ENCODE measurements at places on chromosomes 12 and 14.
A peak's percentile ranks its signal among the peaks of the same experiment; 100 is the strongest.

DNA sequence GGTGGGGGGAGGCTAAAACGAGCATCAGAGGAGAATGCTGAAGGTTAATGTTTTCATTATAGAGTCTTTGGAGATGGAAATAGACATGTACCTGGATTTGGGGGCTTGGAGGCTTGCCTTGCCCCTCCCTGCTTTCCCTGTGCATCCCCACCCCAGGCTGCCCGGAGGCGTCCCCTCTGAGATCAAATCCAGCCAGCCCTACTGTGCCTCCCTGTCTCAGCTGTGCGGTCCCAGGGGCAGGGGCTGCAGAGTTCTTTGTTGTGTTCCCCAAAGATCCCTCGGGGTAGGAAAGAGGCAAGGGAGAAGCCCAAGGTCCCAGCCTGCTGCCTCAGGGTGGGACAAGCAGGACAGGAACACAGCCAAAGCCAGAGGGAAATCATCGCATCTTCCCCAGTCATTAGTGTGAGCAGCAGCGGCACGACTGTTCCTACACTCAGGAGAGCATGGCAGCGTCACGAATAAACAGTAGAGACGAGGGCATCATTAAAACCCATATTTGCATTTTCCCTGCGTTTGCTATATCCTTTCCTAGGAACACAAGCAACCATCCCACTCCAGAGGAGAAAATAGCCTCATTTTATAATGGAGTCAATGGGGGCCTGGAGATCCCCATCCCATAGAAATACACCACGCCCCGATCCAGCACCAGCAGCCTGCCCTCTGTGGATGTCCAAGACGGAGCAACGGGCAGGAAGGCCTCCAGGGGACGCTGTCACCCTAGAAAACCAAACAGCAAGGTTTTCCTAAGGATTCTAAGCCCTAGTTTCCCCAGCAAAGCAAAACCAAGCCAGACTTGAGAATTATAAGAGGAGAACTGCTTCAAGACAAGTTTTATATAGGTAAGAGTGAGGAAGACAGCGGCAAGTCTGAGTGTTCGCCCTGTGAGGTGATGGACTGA, 32.4 kb downstream of the ANO2 start:
- DNase-seq: no peak

DNA sequence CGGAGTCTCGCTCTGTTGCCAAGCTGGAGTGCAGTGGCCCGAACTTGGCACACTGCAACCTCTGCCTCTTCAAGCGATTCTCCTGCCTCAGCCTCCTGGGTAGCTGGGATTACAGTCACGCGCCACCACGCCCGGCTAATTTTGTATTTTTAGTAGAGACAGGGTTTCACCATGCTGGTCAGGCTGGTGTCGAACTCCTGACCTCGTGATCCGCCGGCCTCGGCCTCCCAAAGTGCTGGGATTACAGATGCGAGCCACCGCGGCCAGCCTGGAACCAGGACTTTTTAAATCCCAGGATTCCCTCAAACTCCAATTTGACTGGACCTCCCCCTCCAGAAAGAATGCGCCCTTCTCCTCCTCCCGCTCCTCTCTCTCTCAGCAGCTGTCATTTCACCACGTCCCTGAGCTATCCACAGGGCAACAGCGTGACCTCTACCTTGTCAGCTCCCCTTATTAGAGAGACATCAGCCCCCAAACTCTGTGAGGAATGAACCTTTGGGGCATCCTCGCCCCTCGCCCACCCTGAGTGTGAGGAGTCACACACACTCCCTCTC, 2.0 kb downstream of the ESYT1 start:
- DNase-seq: no peak

DNA sequence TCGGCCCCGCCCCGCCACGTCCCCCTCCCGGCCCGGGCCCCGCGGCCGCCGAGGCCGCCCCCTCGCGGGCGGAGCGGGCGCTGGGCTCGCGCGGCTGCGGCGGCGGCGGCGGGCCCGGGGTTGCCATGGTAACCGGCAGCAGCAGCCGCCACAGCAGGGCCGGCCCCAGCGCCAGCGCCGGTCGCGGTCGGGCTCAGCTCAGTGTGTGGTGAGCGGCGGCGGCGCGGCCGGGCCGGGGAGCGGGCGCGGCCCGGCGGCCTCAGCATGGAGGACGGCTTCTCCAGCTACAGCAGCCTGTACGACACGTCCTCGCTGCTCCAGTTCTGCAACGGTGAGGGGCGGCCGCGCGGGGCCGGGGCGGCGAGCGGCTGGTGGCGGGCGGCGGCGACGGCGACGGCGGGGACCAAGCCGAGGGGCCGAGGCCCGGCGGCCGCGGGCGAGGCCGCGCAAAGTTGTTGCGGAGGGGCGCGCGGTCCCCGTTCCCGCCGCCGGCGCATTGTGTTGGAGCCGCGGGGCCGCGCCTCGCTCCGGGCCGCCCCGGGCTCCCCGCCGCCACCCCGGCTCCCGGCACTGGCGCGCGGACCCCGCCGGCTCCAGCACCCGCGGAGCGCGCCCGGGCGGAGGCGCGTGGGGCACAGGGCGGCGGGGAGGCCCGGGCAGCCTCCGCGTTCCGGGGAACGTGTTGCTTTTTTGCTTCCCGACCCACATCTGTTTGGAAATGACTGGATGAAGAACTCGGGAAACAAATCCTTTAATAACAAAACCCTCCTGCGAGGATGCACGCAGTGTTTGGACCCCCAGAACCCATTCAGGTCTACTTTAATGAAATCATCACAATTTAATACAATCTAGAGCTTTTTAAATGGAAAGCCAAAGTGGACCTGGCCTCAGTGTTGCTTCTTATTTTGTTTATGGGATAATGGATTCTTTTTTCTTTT, at the start of gene EML1:
TSS of gene EML1 (plus strand) at position 201 of the 938 bp plus-strand sequence. CDS start at position 265, 64 bp downstream.
- peak; percentile 64 for DNase-seq

DNA sequence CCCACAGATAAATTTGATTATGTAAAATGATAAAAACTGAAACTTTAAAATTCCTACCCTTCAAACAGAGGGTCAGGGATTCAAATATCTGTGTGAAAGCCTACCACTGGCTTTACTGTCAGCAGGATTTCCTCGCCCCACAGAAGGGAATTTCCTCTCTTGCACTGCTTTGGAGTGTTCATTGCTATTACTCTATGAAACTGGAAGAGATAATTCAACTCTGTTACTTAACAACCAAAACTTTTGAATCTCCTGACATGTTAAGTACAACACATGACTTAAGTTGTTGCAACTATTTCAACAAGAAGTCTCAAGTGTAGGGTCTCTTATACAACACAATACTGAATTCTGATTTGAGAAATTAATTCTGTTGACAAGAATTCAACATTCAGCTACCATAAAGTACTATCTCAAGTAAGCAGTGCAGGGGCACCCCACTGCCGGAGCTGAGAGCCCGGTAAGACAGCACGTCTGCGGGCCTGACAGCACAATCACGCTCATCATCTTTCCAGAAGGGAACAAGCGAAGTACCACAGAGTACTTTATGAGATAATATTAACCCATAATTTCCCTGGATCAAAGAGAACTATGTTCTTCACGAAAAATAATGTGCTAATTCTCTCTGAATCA, 22.9 kb downstream of the DICER1 start:
- DNase-seq: no peak

DNA sequence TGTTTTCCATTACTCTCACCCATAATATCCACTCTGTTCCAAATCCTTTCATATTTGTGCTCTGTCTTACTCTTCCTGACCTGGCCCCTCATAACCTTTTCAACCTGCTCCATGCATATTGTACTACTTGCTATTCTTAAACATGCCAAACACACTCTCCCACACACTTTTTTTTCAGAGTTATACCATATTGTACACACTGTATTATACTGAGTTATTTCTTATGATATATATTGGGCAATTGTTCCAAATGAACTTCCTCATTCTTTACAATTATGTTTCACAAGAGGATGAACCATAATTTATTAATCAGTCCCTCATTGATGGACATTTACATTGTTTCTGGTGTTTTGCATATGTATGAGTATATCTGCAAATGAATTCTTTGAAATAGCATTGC, 18.5 kb downstream of the ATL1 start:
- DNase-seq: no peak

DNA sequence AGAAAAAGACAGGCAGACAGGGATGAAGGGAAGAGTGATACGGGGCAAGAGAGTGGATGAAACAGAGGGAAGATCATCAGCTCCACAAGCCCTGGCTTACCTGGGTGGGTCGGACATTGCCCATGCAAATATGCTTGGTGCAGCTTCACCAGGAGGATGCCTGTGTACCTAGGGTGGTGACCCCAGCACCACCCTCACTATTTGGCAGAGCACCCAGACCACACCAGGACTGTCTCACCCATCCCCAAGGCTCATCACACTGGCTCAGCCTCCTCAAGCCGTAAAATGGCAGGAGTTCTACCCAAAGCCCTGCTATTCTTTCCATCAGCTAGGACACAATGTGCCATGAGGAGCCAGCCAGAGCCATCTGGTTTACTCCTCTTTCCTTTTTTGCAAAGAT, 3.0 kb downstream of the GALNT8 start:
- no peak for DNase-seq

DNA sequence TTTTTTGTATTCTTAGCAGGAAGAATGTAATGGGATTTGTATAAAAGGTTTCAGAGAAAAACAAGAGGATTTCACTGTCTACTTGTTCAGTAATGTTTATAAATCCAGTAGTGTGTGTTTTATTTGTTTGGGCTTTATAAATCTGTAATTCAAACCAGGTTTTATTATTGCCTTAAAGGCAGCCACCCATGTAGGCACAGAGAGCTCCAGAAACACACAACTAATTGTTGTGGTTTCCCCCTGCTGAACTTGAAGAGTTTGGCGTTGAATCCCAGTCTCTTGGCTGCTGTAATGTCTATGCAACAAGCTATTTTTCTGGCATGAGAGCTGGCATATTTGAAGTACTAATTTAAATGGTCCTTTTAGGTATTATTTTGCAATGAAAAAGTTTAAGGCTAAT, 63.4 kb upstream of the SLCO1C1 start:
- peak; percentile 18 for DNase-seq

DNA sequence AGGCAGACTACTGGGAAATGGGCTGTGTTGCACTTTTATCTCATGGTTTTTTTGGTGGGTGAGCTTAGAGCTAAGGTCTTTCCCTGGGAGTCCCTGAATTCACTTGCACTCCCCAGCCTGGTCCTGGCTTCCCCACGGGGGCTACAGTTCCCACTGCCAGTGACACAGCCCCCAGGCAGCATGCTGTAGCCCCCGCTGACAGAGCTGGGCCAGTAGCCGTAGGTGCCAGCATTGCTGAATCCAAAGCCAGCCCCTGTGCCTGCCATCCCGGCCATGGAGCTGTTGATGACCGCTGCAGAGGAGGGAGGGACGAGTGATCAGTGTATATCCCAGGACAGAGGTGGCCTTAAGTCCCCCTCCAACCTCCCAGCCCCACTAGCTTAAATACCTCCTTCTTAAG, 6.9 kb upstream of the KRT72 start:
- DNase-seq: no peak

DNA sequence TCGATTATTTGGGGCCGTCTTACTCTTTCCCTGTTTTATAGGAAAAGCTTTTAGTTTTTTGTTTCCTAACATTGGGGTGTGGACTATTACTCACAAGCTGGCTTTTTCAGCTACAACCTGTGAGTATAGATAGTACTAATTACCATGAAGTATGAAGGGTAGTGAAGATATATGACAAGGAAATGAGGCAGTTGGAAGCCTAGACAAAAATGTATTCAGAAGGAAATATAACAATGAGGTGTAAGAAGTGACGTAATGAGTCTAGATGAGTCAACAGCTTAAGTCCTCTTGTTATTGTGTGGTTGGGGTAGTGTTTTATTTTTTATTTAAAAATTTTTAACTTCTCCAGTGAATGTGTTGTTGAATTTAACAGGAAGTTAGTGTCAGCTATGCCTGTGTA, 804.5 kb downstream of the NRXN3 start:
- DNase-seq: no peak

GRCh38 chr12:14664434-14665023, 31.9 kb downstream of the GUCY2C start:
- DNase-seq: peak; percentile 1

DNA sequence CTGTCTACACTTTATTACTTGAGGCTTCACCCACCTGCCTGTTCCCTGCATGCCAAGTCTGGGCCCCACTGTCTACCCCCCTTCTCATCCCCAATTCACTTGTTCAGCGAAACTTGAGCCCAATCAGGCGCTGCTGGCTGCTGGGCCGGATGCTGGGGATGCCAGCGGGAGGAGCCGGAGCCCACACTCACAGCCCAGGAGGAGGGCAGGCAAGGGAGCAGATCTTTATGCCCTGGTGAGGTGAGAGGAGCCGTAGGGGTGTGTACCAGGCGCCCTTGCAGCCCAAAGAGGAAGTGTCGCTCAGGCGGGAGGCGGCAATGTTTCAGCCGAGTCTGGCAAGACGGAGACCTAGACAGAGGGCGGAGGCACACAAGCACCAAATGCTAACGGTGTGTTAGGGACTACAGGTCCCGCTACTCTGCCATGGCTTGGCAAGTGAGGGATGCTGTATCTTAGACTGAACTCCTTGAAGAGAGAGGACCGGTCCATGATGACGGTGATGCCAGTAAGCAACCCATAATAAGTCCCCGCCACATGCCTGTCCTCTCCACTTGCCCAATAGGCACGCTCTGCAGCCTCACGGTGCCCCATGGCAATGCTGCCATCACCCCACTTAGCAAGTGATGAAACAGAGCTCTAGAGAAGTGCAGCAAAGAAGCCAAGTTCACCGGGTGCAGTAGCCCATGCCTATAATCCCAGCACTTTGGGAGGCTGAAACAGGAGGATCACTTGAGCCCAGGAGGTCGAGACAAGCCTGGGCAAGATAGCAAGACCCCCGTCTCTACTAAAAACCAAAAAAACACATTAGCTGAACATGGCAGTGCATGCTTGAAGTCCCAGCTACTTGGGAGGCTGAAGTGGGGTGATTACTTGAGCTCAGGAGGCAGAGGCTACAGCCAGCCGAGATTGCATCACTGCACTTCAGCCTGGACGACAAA, 41.6 kb downstream of the LRRC74A start:
- no peak for DNase-seq

GRCh38 chr14:100608586-100609330, 21.5 kb upstream of the BEGAIN start:
- no peak for DNase-seq

DNA sequence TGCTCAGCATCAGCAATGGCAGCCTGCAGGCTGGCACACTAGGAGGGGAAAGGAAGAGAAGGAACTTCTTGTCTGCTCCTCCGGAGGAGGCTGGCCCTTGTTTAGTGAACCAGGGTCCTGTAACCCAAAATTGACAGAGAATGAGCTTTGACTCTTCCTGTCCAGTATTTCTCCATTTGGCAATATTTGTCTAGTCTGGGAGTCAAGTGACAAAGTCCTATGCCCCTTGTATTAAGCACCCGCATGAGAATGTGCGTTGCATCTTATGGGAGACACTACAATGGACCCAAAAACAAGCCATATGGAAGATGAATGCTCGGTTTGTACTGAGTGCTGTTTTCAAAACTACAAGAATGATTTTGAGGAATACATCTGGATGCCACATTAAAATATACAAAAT, 3.8 kb downstream of the KRT6C start:
- DNase-seq: no peak

- peak; percentile 75 for DNase-seq
Measured at GRCh38 chr14:103121846-103122584, 1.2 kb upstream of the TNFAIP2 start.

GRCh38 chr12:40946612-40947194, 241.4 kb upstream of the PDZRN4 start:
- DNase-seq: peak; percentile 25

GRCh38 chr14:74848768-74849167, 27.2 kb downstream of the PROX2 start:
- DNase-seq: no peak
